ENCODE measurements at places on chromosomes 1 and 21. TPM values are rescaled to one million over a fixed set of nuclear protein-coding genes. Genes with fewer than 3 reads are reported as not detected.

LCE3D gene
- not detected for total RNA-seq

NR0B2 gene
- not detected for total RNA-seq

ASCL5 gene
- total RNA-seq = 0.48 TPM

- no peak within 1 kb of the TSS for H3K27ac ChIP-seq
- no peaks in the 10 kb centered on the region for H3K36me3 ChIP-seq
- H3K4me1 ChIP-seq = peaks cover 13% of the 10 kb centered on the region
- H3K4me3 ChIP-seq = peak within 1 kb of the TSS; percentile 24
- peak; percentile 83 for DNase-seq
- H3K27me3 ChIP-seq = peaks cover 6% of the 10 kb centered on the region
These were observed at the start of gene SAMD11 for GRCh38 chr1:923131-923990. TSS of gene SAMD11 (plus strand) at chr1:923923. CDS start at chr1:924432, 509 bp downstream.

- no peaks in the 10 kb centered on the region for H3K4me1 ChIP-seq
- H3K27me3 ChIP-seq = no peaks in the 10 kb centered on the region
- no peaks in the 10 kb centered on the region for H3K36me3 ChIP-seq
- H3K4me3 ChIP-seq = no peak overlapping the region
- no peak for DNase-seq
These were observed 19.9 kb downstream of the INSRR start for GRCh38 chr1:156838972-156839371.

GRCh38 chr1:202162418-202163280 lies 2.2 kb upstream of the PTPN7 start:
- no peak for DNase-seq
- H3K27me3 ChIP-seq = no peaks in the 10 kb centered on the region
- H3K4me1 ChIP-seq = peaks cover 7% of the 10 kb centered on the region
- no peak overlapping the region for H3K4me3 ChIP-seq
- H3K27ac ChIP-seq = peak overlapping the region; percentile 15

Measured in Caco-2 (cell line).